ENCODE measurements at places on chromosomes 1 and 21.

DNA sequence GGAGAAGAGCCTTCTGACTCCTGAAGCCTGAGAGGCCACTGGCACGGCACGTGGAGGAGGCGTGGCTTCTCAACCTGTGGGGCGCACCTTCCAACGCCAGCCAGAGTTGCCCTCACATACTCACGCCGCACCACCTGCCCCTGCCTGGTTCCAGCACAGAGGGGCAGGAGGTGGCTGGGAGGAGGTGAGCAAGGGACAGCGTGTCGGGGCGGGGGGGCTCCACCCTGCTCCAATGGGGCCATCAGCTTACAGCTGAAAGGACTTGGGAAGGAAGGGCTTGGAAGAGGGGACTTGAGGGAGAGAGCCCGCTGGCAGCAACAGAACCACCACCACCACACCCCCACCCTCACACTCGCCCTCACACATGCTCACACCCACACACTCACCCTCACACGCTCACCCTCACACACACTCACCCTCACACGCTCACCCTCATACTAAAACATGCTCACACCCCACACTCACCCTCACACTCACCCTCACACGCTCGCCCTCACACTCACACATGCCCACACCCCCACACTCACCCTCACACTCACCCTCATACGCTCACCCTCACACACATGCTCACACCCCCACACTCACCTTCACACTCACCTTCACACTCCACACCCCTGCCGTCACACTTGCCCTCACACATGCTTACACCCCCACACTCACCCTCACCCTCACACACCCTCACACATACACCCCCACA, 41.6 kb upstream of the EDN2 start:
- DNase-seq: no peak

DNA sequence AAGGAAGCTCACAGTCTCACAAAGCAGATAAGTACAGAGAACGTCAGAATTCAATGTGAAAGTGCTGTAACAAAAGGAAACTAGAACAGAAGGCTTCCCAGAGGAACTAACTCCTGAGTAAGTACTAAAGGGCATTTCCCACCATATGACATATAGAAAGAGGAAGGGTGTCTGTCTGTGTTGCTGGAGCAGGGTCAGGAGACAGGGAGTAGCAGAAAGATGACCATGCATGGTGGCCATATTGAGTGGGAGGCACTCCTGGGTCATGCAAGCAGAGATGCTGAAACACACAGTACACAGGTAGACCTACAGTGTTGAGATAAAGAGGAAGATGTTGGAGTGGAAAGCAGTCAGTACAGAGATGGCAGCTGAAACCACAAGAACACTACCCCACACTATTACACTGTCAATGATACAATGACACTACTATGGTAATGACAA, 47.3 kb downstream of the SLC25A24 start:
- no peak for DNase-seq

GRCh38 chr1:153404768-153405167, 11.6 kb upstream of the S100A7A start:
- no peak for DNase-seq

GRCh38 chr1:157691285-157691920, 9.2 kb downstream of the FCRL3 start:
- no peak for DNase-seq

GRCh38 chr1:156165083-156165482, 11.7 kb downstream of the SEMA4A start:
- DNase-seq: no peak

All from ureter (tissue), 1 donor.